ENCODE measurements at places on chromosomes 6 and 20.
A peak's percentile ranks its signal among the peaks of the same experiment; 100 is the strongest.

- H3K4me1 ChIP-seq: no peaks in the 10 kb centered on the region
- no peak overlapping the region for H3K4me3 ChIP-seq
Observed at GRCh38 chr6:112883095-112883494, 536.0 kb downstream of the RFPL4B start.

DNA sequence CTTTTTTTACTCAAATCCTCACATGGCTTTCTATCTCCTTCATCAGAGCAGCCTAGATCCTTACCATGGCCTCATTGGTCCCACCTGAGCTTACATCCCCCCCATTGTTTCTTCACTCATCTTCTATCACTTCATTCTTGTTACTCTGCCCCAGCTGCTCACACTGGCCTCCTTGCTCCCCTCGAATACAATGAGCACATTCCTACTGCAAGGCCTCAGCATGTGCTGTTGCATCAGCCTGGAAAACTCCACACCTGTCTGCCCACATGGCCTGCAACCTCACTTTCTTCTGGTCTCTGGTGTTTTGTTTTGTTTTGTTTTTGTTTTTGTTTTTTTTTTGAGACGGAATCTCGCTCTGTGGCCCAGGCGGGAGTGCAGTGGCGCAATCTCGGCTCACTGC, 212.6 kb downstream of the TBX18 start:
- DNase-seq: no peak
- H3K27ac ChIP-seq: no peak overlapping the region
- H3K36me3 ChIP-seq: no peaks in the 10 kb centered on the region
- no peaks in the 10 kb centered on the region for H3K27me3 ChIP-seq

GRCh38 chr6:113944701-113945100, 26.2 kb downstream of the HDAC2 start:
- no peaks in the 10 kb centered on the region for H3K27me3 ChIP-seq
- DNase-seq: no peak
- peak overlapping the region; percentile 45 for H3K27ac ChIP-seq
- H3K36me3 ChIP-seq: peaks cover 70% of the 10 kb centered on the region
- H3K4me3 ChIP-seq: no peak overlapping the region

DNA sequence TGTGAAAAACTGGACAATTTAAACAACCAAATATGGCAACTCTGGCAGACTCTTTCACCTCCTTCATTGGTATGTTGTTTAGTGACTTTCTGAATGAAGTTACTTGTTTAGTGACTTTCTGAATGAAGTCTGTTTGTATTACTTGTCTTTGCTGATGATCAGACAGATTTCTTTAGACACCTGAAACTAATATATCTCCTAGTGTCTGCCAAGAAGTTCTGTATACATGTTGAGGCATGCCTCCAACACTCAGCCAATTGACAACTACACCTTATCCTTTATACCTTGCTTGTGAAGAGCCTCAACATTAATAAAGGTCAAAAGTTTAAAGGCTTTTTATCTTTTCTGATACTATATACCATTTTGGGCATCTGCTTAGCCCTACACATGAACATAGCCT, 725.4 kb upstream of the EPHA7 start:
- H3K36me3 ChIP-seq: no peaks in the 10 kb centered on the region
- H3K27ac ChIP-seq: no peak overlapping the region
- no peaks in the 10 kb centered on the region for H3K4me1 ChIP-seq
- no peaks in the 10 kb centered on the region for H3K27me3 ChIP-seq
- H3K4me3 ChIP-seq: no peak overlapping the region
- no peak for DNase-seq

DNA sequence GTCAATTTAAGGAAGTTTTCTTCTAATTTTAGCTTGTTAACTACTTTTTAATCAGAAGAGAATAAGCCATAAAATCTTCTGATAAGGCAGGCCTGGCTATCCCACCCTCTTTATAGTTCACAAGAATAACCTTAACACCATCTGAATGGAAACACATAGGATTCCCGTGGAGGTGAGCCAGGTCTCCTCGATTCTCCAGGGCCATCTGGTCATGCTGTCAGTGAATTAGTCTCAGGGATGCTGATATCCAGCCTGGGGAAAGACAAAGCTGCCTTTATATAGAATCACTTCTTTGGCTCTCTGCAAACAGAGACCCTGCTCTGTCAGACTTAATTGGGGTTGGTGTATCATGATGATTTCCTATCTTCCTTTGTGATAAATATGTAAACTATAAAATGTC, 30.1 kb upstream of the TAGAP start:
- H3K4me3 ChIP-seq: no peak overlapping the region
- H3K36me3 ChIP-seq: peaks cover under 1% of the 10 kb centered on the region
- peaks cover 8% of the 10 kb centered on the region for H3K27me3 ChIP-seq
- no peak for DNase-seq
- peaks cover 29% of the 10 kb centered on the region for H3K4me1 ChIP-seq
- peak overlapping the region; percentile 38 for H3K27ac ChIP-seq

- no peaks in the 10 kb centered on the region for H3K36me3 ChIP-seq
- no peaks in the 10 kb centered on the region for H3K27me3 ChIP-seq
- H3K4me1 ChIP-seq: peaks cover 3% of the 10 kb centered on the region
- no peak overlapping the region for H3K4me3 ChIP-seq
- H3K27ac ChIP-seq: no peak overlapping the region
- no peak for DNase-seq
Observed at GRCh38 chr6:81818901-81819361, 66.5 kb upstream of the TENT5A start.

GRCh38 chr6:97469451-97469850, 186.4 kb upstream of the MMS22L start:
- H3K4me1 ChIP-seq: no peaks in the 10 kb centered on the region
- no peak overlapping the region for H3K4me3 ChIP-seq
- DNase-seq: no peak
- H3K27ac ChIP-seq: no peak overlapping the region
- no peaks in the 10 kb centered on the region for H3K36me3 ChIP-seq

GRCh38 chr6:21214738-21215448, 378.7 kb upstream of the SOX4 start:
- H3K4me1 ChIP-seq: no peaks in the 10 kb centered on the region
- peaks cover 5% of the 10 kb centered on the region for H3K36me3 ChIP-seq
- DNase-seq: no peak
- no peak overlapping the region for H3K27ac ChIP-seq

GRCh38 chr6:44397424-44398164, 10.1 kb downstream of the CDC5L start:
- H3K27me3 ChIP-seq: no peaks in the 10 kb centered on the region
- no peak overlapping the region for H3K27ac ChIP-seq
- no peak for DNase-seq
- peaks cover 81% of the 10 kb centered on the region for H3K36me3 ChIP-seq

DNA sequence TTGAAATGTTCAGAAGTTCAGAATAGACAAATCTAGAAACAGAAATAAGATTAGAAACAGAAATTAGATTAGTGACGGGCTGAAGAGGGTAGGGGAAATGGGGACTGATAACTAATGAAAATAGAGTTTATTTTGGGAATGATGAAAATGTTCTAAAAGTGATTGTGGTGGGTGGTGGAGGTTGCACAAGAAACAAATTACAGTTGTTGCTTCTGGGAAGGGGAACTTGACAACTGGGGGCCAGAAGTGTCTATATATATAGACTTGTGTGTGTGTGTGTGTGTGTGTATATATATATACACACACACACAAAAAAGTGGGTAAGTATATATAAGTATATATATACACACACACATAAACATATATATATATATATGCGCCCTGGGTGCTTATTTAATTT, 86.5 kb upstream of the RREB1 start:
- H3K27me3 ChIP-seq: peaks cover 21% of the 10 kb centered on the region
- no peaks in the 10 kb centered on the region for H3K4me1 ChIP-seq
- no peak for DNase-seq
- no peak overlapping the region for H3K27ac ChIP-seq

DNA sequence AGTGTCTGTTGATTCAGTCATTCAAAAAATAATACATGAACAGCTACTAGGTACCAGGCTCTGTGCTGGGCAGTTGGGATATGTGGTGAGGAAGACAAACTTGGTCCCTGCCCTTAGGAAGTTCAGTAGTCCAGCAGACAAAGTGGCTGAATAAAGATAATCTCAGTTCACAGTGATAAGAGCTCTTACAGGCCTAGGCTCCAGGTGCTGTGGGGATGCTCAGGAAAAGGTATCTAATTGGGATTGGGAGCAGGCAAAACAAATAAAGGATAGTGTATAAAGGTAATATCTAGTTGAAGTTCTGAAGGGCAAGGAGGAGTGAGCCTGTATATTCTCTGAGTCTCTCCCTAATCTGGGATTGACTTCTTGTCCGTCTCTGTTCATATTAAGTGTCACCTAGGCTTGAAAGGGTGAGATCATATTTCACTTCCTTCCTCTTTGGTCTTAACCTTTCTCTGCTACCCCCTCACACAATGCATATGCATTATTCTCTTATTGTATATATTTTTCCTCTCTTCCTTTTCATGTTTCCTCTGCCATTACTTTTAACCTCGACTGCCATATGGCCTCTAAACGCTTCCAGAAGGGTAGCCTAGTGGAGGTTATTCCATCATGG, 13.5 kb downstream of the PTPN1 start:
- H3K27ac ChIP-seq: peak overlapping the region; percentile 75
- peaks cover 43% of the 10 kb centered on the region for H3K4me1 ChIP-seq
- H3K27me3 ChIP-seq: no peaks in the 10 kb centered on the region
- no peak for DNase-seq
- peaks cover 18% of the 10 kb centered on the region for H3K36me3 ChIP-seq

DNA sequence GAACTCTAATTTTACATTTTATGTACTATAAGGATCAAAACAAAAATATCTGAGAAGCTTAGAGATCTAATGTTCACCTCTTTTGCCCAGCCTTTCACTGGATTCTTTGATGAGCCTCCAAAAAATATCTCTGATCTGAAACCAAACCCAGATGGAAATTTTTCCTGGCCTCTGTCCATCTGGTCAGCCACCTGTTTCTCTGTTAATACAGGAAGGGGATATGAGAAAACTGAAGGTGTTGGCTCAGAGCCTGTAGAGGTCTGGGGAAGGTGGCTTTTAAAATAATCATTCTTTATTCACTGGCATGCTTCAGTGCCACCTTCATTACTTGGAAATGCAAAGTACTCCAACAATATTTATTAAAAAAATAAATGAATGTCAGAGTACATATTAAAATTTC, 8.5 kb upstream of the MCM3 start:
- peaks cover 31% of the 10 kb centered on the region for H3K4me1 ChIP-seq
- DNase-seq: no peak
- H3K27me3 ChIP-seq: no peaks in the 10 kb centered on the region
- H3K4me3 ChIP-seq: no peak overlapping the region
- H3K27ac ChIP-seq: no peak overlapping the region

GRCh38 chr20:1507276-1507675, 16.1 kb upstream of the SIRPB2 start:
- H3K4me1 ChIP-seq: peaks cover 6% of the 10 kb centered on the region
- H3K36me3 ChIP-seq: no peaks in the 10 kb centered on the region
- H3K27me3 ChIP-seq: peaks cover 41% of the 10 kb centered on the region
- DNase-seq: no peak
- H3K4me3 ChIP-seq: no peak overlapping the region
- no peak overlapping the region for H3K27ac ChIP-seq

DNA sequence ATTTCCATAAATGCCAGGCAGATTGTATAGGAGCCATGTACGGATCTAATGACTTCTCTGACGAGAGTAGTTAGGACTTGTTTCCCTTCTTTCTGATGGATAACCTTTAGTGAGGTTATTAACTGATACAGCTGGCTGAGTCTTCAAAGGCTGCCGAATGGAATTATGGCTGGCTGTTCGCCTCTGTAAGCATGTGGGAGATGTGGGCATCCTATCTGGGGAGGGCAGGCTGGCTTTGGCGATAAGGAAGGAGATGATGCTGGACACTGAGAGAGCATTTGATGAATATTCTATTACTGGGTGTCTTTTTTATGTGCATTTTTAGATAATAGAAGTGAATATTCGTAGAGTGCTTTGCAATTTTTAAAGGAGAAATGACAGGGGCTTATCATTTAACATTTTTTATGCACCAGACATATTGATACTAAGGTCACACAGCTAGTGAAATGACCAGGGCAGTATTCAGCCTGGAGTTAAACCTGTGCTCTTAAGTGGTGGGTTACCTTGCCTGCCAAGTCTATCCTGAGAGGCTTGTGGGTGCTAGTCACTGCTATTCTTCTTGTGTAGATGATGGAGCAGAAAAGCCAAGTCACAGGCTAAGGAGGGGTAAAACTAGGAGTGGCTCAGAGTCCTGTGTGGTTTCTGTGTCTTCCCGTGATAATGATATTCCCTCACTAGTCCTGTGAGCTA, 3.1 kb downstream of the PBOV1 start:
- no peak overlapping the region for H3K27ac ChIP-seq
- peaks cover 43% of the 10 kb centered on the region for H3K27me3 ChIP-seq

- H3K4me1 ChIP-seq: no peaks in the 10 kb centered on the region
- H3K36me3 ChIP-seq: no peaks in the 10 kb centered on the region
- H3K27me3 ChIP-seq: no peaks in the 10 kb centered on the region
- H3K27ac ChIP-seq: no peak overlapping the region
- no peak overlapping the region for H3K4me3 ChIP-seq
Observed at GRCh38 chr6:140636271-140636907, 1261.9 kb upstream of the CITED2 start.

GRCh38 chr20:39069976-39070375, 107.8 kb downstream of the DHX35 start:
- H3K4me3 ChIP-seq: no peak overlapping the region
- DNase-seq: no peak
- H3K4me1 ChIP-seq: no peaks in the 10 kb centered on the region
- no peak overlapping the region for H3K27ac ChIP-seq
- peaks cover 4% of the 10 kb centered on the region for H3K36me3 ChIP-seq

- DNase-seq: no peak
- H3K27me3 ChIP-seq: no peaks in the 10 kb centered on the region
Observed at GRCh38 chr6:89501222-89501621, 68.3 kb downstream of the ANKRD6 start.

GRCh38 chr6:130138116-130138908, 84.4 kb downstream of the SAMD3 start:
- peaks cover 47% of the 10 kb centered on the region for H3K36me3 ChIP-seq
- peaks cover 67% of the 10 kb centered on the region for H3K4me1 ChIP-seq
- peak overlapping the region; percentile 76 for H3K27ac ChIP-seq
- H3K4me3 ChIP-seq: peak overlapping the region; percentile 83
- DNase-seq: no peak

DNA sequence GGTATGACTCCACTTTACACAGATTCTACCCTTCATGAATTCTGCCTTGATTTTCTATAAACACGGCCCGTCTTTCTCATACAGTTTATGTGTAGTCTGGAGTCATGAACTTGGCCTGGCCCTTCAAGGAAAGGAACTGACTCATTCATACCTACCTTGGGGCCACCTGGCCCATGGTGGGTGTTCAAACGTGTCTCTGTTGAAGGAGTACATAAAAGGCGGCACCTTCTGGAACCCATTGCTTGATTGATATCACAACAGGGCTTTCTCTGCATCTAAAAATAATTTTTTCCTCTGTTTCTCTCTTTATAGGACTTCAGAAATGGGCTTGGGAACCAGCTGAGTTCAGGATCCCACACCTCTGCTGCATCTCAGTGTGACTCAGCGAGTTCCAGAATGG, 363.0 kb upstream of the SOX4 start:
- H3K4me1 ChIP-seq: no peaks in the 10 kb centered on the region
- H3K27me3 ChIP-seq: no peaks in the 10 kb centered on the region
- no peak overlapping the region for H3K27ac ChIP-seq
- no peak for DNase-seq
- H3K4me3 ChIP-seq: no peak overlapping the region
- H3K36me3 ChIP-seq: peaks cover 33% of the 10 kb centered on the region

Data from effector memory CD8-positive, alpha-beta T cell (primary cell).